HS-27A (cell line): ENCODE measurements at places on chromosomes 5 and 9.

- DNase-seq: no peak
Observed at GRCh38 chr5:93576994-93577853, 3.8 kb downstream of the NR2F1-AS1 start.

DNA sequence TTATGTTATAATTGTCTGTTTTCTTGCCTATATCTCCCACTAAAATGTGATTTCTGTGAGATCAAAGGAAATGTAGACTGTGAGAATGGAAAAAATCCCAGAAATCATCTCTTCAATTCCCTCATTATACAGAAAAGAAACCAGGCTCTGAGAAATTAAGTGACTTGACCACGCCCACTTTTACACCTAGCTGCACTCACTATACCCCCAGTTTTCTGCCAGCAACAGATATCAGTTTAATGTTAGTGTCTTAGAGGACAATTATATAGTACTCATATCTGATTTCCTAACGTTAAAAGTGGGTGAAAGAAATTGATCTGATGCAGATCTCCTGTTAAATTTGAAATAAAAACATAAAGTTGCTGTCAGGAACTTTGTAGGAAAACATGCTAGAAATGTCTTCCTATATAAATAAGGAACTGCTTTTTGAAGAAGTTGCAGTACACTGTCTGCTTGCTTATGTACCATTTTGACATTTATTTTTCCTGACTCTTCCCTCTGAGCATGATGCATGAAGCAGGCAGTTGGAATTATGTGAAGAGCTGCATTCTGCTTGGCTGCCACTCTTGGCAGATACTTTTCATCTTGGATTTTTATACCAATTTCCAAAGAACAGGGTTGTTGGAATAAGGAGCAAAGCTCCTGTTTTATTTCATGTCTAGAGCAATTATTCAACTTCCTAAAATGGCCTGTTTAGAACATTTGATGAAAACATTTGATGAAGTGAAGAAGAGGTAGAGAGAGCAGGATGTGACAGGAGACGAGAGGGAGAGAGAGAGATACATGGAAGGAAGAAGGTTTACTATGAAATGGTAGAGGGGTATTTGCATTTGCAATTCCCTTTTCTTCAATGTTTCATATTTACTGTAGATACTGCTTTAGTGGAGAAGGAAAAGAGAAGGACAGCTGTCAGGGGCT, 57.3 kb upstream of the RICTOR start:
- no peak for DNase-seq

DNA sequence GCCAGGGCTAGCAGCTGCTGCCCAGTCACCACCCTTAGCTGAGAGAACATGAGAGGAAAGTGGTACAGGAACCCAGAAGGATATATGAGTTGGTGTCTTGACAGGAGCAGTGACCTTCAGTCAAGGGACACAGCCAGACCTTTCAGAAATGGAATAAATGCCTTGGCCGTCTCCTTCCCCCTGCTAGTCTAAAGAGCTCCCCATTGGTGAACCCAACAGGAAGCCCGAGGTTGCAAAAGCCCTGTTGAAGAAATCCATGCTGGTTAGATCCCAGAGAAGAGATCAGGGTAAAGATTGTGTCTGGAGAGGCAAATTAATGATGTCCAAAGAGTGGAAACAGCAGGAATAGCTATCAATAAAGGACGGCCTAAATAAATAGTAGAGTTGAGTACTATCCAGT, 244.5 kb downstream of the NR3C1 start:
- no peak for DNase-seq

GRCh38 chr5:61881821-61882487, 424.1 kb upstream of the KIF2A start:
- no peak for DNase-seq

GRCh38 chr5:84445049-84445685, 60.5 kb upstream of the EDIL3 start:
- no peak for DNase-seq

DNA sequence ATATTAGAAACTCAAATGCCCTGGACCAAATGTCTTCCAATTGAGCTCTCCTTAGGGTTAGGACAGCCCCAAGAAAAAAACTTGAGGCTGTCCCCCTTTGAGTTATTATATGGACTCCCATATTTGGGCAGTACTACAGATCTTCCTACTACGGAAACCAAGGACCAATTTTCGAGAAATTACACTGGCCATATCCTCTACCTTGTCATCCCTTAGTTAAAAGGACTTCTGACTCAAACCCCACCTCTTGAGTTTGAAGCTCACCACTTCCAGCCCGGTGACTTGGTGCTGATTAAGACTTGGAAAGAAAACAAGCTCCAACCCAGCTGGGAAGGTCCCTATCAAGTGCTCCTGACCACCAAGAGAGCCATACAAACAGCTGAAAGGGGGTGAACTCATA, 497.0 kb upstream of the GRAMD2B start:
- DNase-seq: no peak

DNA sequence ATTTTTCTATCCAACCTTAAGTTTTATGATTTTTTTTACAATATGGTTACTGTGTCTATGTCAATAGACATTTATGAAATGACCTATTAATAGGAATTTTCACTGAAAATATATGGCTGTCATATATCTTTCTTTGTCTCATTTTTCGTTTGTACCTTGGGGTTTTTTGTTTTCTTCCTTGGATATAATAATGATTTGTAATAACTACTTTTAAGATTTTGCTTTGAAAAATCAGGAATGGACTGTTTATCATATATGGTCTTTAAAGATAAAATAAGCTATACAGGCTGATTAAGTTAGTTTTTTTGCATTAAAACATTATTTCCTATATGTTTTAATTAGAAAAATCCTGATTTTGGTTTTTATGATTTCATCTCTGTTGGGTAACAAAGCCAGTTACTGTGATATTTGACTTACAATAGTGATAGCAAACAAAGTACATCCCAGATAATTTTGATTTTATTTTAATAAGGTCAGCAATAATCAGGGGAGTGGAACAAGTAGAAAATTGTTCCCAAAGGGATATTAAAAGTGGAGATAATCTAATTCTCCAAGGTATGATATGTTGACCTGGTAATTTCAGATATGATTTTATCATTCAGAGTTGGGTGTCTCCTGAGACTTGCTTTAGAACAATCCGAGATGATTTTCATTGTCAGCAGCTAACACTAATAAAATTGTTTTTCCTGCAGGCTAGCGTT, 10.3 kb downstream of the NR4A3 start:
- no peak for DNase-seq

DNA sequence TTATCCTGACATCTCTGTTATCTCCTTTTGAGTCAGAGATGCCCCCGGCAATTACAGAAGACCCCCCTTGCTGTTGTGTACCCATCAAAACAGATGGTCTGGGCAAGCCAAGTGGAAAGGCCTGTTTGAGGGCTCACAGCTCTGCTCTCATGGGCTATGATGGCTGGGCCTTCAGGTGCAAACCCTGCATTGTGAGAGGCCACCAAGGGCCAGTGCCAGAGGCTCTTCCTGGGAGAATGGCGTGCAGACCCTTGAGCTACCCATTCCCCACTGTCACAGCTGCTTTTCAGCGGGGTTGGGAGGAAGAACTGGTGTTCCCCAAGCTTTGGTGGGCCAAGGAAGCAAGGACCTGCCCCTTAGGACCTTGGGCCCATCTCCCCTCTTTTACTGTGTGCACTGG, 174.7 kb upstream of the PPP1R26 start:
- no peak for DNase-seq

- DNase-seq: no peak
Observed at GRCh38 chr9:114301798-114302565, 20.9 kb upstream of the ORM1 start.

GRCh38 chr5:143030349-143030748, 260.2 kb downstream of the ARHGAP26 start:
- no peak for DNase-seq

- no peak for DNase-seq
Observed at GRCh38 chr9:14640967-14641366, 52.3 kb downstream of the ZDHHC21 start.

DNA sequence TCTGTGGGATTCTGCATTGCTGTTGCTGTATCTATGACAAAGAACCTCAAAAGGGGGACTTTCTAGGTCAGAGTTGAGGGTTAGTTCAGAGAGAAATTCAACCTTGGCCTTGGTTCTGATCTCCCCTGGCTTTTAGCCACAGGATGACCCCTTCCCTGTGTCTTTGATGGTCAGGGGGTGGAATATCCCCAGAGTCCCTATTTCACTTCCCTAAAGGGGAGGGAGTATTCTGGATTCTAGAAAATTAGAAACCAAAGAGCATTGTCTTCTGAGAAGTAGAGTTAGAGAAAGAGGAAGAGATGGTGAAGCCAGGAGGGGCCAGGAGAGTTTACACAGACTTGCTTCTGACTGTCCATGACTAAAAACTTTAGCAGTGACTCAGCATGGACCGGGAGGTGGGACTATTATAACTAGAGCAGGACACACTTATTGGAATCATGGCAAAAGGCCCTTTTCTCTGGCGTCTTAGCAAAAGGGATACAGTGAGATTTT, 56.2 kb upstream of the LPAR1 start:
- no peak for DNase-seq
